ENCODE measurements at places on chromosomes 6 and 20.

DNA sequence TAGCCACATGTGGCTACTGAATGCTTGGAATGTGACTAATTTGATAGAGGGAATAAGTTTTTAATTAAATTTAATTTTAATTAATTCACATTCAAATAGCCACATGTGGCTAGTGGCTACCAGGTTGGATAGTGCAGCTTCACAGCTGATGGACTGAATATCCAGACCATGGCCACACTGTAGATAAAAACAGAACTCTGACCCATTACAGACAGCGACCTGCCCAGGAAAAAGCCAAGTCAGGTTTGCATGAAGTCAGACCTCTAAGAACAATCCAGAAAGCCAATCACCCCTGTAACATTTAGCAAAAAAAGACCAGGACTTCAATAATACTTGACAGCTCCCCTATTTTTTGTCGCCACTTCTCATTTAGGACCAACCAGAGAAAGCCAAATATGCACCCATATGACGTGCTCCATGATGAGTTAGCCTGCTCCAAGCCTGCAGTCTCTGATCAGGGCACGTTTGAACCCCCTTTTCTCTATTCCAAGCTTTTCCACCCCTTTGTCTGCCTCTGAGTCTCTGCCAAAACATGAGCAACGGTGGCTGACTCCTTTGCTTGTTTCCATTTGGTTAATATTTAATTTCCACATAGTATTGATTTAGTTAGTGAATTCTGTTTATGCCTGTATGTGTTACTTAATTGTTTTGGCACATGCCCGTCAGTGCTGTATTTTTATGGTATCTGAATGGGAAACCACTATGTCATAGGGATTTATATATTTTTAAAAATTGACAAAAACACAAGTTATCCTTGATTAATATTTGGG, 636.3 kb downstream of the UTRN start:
- DNase-seq, result no peak

DNA sequence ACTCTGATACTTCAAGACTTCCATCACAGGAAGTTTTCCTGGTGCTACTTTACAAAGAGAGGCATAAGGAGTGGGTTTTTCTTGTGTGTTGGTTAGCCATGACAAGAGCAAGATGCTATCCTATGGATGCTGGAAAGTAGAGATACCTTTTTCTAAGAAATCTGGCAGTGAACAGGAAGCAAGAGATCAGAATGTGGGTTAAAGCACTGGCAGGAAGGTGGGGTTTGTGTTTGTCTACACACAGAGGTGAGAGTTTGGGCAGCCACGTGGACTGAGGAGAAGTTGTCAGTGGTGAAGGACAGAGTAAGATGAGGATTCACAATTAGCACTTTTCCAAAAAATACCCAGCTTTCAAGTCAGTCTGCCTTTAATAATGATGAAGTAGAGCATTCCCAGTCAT, 17.9 kb downstream of the SLC2A12 start:
- no peak for DNase-seq

DNA sequence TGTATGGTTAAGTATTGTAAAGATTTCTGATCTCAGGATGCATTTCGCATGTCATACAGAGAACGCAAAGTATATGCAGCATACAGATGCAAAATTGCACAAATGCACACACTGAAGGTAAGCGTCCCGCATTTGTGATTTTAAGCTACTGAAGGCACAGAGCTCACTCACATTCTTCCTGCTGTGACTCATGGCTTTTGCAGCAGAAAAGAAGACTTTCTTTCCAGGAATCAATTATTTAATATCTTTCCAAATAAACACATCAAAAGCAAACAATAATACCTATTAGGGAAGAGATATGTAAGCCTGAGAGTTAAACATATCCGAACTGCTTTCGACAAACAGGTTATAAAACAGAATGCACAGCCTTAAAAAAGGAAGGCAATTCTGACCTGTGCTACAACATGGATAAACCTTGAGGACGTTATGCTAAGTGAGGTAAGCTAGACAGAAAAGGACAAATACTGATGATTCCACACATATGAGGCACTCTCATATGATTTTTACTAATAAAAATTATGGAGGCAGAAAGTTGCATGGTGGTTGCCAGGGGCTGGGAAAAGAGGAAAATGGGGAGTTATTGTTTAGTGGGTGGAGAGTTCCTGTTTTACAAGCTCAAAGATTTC, 109.0 kb downstream of the TFAP2A start:
- no peak for DNase-seq

DNA sequence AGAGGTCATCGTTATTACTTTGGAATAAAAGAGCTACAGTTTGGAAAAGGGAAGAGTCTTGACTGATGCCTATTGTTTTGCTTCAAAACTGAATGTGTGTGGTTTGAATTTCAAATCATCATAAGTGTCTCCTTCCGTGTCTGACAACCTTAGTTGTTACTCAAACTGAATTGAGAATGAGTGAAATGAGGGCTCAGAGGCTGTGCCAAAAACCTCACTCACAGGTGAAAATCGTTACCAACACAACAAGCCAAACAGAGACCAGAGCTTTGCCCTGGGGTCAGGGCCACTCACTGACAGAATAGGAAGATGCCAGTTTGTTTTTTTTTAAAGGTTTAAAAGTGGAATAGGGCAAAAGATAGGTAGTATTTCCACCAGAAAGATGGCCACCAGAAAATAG, 15.2 kb upstream of the SIRT5 start:
- no peak for DNase-seq

GRCh38 chr20:25744261-25744660, 47.6 kb upstream of the ZNF337 start:
- no peak for DNase-seq

GRCh38 chr6:62283796-62284411, 2.1 kb downstream of the KHDRBS2 start:
- no peak for DNase-seq

GRCh38 chr20:59895908-59896307, 37.5 kb downstream of the SYCP2 start:
- DNase-seq, result no peak

- DNase-seq, result no peak
Measured at GRCh38 chr6:118965371-118965770, 30.4 kb upstream of the MCM9 start.

- peak; percentile 68 for DNase-seq
Measured at GRCh38 chr6:108557494-108558371, 3.0 kb upstream of the FOXO3 start.
